ENCODE measurements at places on chromosomes 16 and 17.

GRCh38 chr17:49777563-49777962 is 10.9 kb upstream of the KAT7 start:
- no peak for DNase-seq

- peak; percentile 34 for DNase-seq
These were observed 5.0 kb downstream of the SLC5A2 start for GRCh38 chr16:31487720-31488467.

DNA sequence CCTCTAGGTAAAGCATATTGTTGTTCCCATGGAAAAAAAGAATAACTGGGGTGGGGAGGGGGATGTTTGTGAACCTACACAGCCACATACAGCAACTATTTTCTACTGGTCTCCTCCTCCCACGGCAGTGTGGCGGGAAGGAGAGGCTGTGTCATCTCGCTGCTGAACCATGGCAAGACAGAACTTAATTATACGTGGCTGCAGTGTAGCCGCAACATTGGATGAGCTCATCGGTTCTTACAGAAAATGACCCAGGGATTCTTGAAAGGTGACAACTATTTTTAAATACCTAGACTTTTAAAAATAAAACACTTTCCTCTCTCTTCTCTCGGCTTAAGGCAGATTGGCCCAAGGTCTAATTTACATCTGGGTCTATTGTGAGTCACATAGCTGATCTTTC is 19.8 kb upstream of the TEKT3 start:
- DNase-seq: no peak

- no peak for DNase-seq
These were observed 29.6 kb upstream of the PVALEF start for GRCh38 chr17:81135505-81136278.

DNA sequence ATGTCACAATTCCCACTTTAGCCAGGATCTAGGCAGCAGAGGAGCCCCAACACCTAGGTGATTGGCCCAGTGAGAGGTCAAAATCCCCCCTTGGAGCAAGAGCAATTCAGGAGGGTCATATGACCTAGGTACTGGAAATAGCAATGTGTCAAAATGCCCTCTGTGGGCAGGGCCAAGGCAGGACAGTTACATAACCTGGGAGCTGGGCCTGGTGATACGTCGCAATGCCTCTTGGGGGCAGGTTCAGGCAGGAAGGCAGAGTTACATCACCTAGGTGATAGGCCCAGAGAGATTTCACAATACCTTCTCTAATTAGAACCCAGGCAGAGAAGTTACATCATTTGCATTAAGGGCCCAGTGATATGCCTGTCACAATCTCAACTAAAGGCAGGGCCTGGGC is 1906.3 kb downstream of the TP53TG3F start:
- DNase-seq: no peak
